Kidney (tissue), 22 donors: ENCODE measurements at places on chromosomes 13 and 19. TPM values are rescaled to one million over a fixed set of nuclear protein-coding genes. Genes with fewer than 3 reads are reported as not detected.

DNA sequence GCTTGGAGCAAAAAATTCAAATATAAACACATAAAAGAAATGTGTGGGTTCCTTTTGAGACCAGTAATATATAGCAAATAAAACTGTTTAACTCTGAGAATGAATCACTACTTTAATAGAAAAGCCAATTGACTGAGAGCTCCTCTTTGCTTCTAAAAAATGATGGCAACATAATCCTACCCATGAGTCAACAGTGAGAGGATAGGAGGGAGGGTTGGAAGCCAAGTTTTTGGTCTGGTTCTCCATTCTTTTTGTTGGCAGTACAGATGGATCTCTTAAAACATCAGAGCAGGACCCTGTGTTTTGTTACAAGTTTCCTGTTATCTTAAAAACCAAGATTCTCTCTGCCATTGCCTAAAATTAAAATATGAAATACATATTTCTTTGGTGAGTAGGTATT lies 50.0 kb upstream of the POSTN start:
- no peaks in the 10 kb centered on the region for H3K4me1 ChIP-seq
- H3K36me3 ChIP-seq, result no peaks in the 10 kb centered on the region
- no peak overlapping the region for H3K4me3 ChIP-seq
- no peak for DNase-seq

GRCh38 chr13:29543230-29544215 lies 52.0 kb downstream of the SLC7A1 start:
- no peaks in the 10 kb centered on the region for H3K4me1 ChIP-seq
- H3K27me3 ChIP-seq, result no peaks in the 10 kb centered on the region
- no peak overlapping the region for H3K4me3 ChIP-seq
- no peak for DNase-seq

Gene AKAP11
- total RNA-seq, result 35.2 TPM

DNA sequence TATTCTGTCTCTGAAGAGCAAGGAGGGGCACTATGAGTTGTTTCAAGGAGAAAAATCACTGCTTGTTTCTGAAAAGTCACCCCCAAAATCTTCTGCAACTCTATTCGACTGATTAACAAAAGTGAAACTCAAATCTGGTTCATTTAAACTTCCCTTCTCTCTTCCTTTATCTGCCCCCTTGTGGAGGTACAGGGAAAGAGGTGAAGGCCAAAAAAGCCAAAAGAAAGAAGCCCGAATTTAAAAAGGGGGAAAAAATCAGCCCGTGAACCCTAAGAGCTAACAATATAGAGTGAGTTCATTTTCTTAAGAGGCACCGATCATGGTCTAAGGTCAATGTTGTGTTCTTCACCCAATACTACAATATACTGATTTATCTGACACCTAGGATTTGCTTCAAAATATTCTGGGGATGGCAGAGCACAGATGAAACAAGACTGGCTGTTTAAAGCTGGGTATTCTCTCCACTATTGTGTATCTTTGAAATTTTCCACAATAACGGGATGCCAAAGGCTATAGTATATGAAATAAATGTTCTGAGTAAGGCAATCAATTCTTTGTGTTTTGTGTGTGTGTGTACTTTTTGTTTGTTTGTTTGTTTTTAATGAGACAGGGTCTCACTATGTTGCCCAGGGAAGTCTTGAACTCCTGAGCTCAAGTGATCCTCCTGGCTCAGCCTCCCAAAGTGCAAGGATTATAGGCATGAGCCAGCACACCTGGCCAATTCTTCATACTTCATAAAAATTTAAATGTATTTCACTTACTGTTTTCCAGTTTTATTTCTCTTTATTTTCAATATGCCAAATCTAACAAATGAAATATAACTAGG lies 55.0 kb upstream of the EEF1AKMT1 start:
- no peaks in the 10 kb centered on the region for H3K36me3 ChIP-seq
- peak; percentile 12 for DNase-seq

DNA sequence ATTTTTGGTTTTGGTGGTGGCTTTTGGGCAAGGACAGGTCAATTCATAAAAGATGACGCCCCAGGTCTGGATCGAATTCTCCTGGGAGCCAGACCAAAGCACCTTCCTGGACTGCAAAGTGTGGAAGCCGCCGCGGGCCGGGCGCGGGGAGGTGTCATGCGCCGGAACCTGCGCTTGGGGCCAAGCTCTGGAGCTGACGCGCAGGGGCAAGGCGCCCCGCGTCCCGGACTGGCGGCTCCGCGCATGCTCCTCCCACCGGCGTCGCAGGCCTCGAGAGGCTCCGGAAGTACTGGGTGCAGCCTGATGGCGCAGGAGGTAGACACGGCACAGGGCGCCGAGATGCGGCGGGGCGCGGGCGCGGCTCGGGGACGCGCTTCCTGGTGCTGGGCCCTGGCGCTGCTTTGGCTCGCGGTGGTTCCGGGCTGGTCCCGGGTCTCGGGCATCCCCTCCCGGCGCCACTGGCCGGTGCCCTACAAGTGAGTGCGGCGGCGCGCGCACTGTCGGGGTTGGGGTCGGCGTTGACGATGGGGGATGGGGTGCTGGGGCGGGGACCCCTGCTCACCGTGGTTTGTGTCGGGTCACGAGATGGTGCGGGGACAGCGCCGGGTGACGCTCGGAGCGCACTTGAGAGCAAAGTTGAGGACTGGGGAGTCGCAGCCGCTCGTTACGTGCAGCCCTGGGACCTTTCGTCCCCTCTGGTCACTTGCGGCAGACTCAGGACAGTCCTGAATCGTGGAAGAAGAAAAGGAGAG lies at the start of gene CLN5:
Gene CLN5, plus strand, starts transcription at position 286 of the 752 bp plus-strand sequence. Its CDS starts 18 bp downstream, at position 304.
- H3K4me3 ChIP-seq, result peak within 1 kb of the TSS; percentile 93

DNA sequence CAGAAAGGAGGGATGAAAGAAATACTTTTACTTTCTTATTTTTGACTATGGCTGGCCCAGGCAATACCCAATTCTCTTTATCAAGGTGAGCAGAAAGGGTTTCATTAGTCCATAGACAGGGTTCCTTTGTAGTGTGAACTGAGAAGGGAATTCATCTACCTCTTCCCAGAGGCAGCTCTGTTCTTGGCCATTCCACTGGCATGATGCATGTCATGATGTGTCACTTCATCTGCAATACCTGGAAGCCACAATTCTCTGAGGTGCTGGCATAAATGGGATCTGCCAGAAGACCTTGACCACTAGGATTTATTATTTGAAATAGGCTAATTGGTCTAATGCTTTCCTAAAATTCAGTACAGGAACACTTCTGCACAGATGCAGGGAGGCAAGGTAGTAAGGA lies 542.8 kb downstream of the RFC3 start:
- no peak overlapping the region for H3K27ac ChIP-seq
- H3K4me3 ChIP-seq, result no peak overlapping the region
- no peaks in the 10 kb centered on the region for H3K36me3 ChIP-seq
- no peaks in the 10 kb centered on the region for H3K27me3 ChIP-seq
- DNase-seq, result no peak

DNA sequence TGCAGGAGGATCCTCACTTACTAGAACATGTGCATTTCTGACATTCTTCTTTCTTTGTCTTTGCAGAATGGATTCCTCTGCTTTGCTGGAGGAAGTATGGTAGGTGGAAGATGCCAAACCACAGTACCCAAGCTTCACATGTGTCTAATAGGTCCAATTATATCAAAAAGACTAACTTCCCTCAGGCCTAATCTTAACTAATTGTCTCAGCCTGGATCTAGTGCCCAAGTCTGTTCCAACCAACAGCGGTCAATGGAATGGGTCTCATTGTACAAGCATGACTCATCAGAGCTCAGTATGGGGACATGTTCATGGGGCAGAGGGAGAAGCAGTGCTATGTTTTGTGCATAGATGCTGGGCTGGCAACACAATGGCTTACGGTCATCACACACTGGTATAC lies 81.6 kb upstream of the CSNK1A1L start:
- H3K27me3 ChIP-seq, result no peaks in the 10 kb centered on the region
- H3K4me1 ChIP-seq, result no peaks in the 10 kb centered on the region
- H3K36me3 ChIP-seq, result no peaks in the 10 kb centered on the region
- H3K4me3 ChIP-seq, result no peak overlapping the region

Gene TNFSF9
- 1.1 TPM for total RNA-seq

DNA sequence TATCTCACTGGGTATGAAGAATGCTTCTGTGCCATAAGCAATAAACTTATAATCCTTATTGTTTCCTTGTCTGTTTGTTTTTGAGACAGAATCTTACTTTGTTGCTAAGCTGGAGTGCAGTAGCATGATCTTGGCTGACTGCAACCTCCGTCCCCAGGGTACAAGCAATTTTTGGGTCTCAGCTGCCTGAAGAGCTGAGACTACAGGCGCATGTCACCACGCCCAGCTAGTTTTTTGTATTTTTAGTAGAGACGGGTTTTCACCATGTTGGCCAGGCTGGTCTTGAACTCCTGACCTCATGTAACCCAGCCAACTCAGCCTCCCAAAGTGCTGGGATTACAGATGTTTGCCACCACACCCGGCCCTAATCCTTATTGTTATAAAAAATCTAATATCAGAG lies 112.5 kb downstream of the MYO16 start:
- H3K27ac ChIP-seq, result no peak overlapping the region
- DNase-seq, result no peak
- H3K27me3 ChIP-seq, result no peaks in the 10 kb centered on the region

DNA sequence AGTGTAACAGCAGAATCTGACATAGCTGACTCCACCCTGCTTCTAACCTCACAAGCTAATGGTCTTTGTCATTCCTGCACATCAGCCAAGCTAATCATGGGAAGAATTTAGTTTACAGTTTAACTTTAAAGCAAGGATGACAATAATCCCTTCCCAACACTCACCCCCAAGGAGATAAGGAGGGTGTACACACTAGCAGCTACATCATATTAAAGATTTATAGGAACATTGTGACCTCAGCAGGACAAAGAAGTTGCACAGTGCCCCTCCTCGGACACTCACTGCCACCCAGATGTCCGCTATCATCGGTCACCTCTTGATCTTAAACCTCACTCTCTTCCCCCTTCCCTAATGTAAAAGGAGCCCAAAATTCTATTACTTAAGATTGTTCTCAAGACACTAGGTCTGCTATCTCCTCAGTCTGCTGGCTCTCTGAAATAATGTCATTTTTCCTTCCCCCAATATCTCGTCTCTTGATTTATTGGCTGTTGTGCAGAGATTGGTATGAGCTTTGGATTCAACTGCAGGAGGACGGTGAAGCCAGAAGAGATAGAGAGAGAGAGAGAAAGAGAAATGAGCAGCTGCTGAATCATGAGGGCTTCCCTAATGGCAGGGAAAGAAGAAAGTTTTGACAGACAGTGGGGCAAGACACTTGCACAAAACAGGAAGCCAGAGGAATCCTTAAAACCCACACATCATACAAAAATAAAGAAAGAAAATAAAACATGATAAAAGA lies 17.5 kb upstream of the FFAR2 start:
- H3K4me1 ChIP-seq, result peaks cover 3% of the 10 kb centered on the region
- DNase-seq, result no peak
- no peak overlapping the region for H3K4me3 ChIP-seq

- H3K36me3 ChIP-seq, result peaks cover 67% of the 10 kb centered on the region
- H3K27me3 ChIP-seq, result no peaks in the 10 kb centered on the region
- H3K4me1 ChIP-seq, result no peaks in the 10 kb centered on the region
- DNase-seq, result no peak
Observed at GRCh38 chr13:110185696-110186095, 121.3 kb downstream of the COL4A1 start.

DNA sequence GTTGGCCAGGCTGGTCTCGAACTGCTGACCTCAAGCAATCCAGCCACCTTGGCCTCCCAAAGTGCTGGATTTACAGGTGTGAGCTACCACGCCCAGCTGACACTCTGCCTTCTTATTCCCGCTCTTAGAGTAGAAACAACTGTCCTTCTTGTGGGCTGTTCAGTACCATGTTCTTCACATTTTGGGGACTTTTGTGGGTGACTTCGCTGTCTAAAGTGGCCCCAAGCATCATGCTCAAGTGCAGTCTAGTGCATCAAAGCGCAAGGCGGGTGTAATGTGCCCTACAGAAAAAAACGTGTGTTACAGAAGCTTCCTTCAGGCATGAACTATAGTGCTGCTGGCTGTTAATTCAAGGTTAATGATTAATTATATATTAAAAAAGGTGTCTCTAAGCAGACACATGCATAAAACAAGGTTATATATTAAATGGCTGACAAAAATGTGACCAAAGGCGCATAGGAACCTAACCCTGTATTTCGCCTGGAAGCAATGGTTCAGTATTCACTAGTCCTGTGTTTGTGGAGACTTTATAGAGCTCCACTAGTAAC lies 38.3 kb downstream of the ABCC4 start:
- H3K4me1 ChIP-seq, result peaks cover 8% of the 10 kb centered on the region
- DNase-seq, result peak; percentile 44
- no peak overlapping the region for H3K4me3 ChIP-seq
- H3K27ac ChIP-seq, result no peak overlapping the region
- H3K36me3 ChIP-seq, result no peaks in the 10 kb centered on the region

DNA sequence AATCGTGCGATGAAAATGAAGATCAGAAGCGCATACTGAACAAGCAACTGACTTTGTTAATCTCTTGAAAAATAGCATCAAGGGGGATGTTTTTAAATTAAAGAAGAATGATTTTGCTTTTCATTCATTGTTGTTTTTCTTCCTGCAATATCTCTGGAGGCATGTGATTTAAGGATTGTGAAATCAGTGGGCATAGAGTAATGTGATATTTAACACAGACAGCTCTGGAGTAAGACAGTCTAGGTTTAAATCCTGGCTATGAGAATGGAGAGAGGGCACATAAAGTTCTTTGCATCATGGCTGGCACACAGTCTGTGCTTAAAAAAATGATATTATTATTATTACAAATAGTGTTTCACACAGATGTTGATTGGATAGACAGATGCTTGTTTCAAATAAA lies 243.1 kb upstream of the NBEA start:
- H3K27me3 ChIP-seq, result no peaks in the 10 kb centered on the region
- no peak overlapping the region for H3K4me3 ChIP-seq
- no peaks in the 10 kb centered on the region for H3K4me1 ChIP-seq

GRCh38 chr19:39845584-39845932 lies 621 bp downstream of the FBL start:
- no peak overlapping the region for H3K27ac ChIP-seq
- H3K27me3 ChIP-seq, result no peaks in the 10 kb centered on the region
- peak overlapping the region; percentile 90 for H3K4me3 ChIP-seq
- no peaks in the 10 kb centered on the region for H3K36me3 ChIP-seq

- H3K4me3 ChIP-seq, result no peak within 1 kb of the TSS
- no peaks in the 10 kb centered on the region for H3K36me3 ChIP-seq
- no peaks in the 10 kb centered on the region for H3K27me3 ChIP-seq
Observed at GRCh38 chr19:51064534-51065220, at the start of gene KLK13. KLK13 (minus strand) TSS chr19:51065092; CDS start chr19:51065067, 25 bp downstream.

DNA sequence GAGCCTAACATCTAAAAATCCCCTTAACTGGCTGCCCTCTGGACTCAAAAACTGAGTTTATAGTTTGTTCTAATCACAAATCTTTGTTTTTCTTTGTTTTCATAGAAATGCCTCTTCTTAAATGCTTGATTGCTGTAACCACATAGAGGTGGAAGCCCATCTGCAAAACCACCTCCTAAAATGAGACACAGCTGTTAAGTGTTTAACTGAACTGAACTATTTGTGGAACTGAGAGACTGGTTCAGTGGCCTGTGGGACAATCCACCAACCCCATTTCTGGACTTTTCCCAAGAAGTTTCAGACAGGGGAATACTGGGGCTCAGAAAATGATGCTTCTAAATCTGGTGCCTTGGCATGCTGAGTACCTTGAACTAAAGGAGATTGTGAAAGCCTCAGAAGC lies 50.9 kb upstream of the TM9SF2 start:
- no peaks in the 10 kb centered on the region for H3K36me3 ChIP-seq
- H3K27ac ChIP-seq, result no peak overlapping the region
- no peak for DNase-seq

Gene B3GNT8
- total RNA-seq, result 4.4 TPM
